ENCODE measurements at places on chromosomes 11 and 22. TPM values are rescaled to one million over a fixed set of nuclear protein-coding genes. Genes with fewer than 3 reads are reported as not detected.

- no peaks in the 10 kb centered on the region for H3K4me1 ChIP-seq
- H3K36me3 ChIP-seq = peaks cover 2% of the 10 kb centered on the region
- H3K27ac ChIP-seq = no peak overlapping the region
- H3K27me3 ChIP-seq = peaks cover 26% of the 10 kb centered on the region
- no peak overlapping the region for H3K4me3 ChIP-seq
These were observed 1.7 kb downstream of the TTLL8 start for GRCh38 chr22:50056214-50056972.

- peaks cover 6% of the 10 kb centered on the region for H3K27me3 ChIP-seq
- no peak for DNase-seq
- H3K4me1 ChIP-seq = no peaks in the 10 kb centered on the region
- H3K4me3 ChIP-seq = no peak overlapping the region
These were observed 9.1 kb upstream of the OR8B8 start for GRCh38 chr11:124454552-124454951.

Gene GNB1L
- 13.9 TPM for total RNA-seq

GRCh38 chr11:115930886-115931547 is 426.8 kb upstream of the CADM1 start:
- H3K4me3 ChIP-seq = no peak overlapping the region
- no peak overlapping the region for H3K27ac ChIP-seq
- no peak for DNase-seq
- H3K4me1 ChIP-seq = peaks cover 11% of the 10 kb centered on the region

DNA sequence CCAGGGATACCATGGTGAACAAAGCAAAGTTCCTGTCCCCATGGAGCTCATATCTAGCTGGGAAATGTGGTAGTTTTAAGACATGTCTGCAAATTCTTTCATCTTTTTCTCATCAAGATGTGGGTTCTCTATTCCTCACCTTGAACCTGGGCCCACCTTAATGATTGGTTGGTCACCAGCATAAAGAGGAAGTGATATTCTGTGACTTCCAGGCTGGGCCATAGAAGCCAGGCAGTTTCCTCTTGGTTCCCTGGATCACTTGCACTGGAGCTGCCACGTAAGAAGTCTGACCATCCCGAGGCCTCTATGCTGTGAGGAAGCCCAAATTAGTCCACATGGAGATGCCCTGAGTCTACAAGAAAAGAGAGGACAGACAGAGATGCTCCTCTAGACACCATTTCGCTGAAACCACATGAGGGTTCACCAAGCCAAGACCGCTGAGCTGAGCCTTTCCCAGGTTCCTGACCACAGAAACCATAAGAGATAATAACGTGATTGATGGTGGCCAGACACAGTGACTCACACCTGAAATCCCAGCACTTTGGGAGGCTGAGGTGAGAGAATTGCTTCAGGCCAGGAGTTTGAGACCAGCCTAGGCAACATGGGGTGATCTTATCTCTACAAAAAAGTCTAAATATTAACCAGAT is 119.5 kb upstream of the ISX start:
- no peaks in the 10 kb centered on the region for H3K27me3 ChIP-seq
- no peaks in the 10 kb centered on the region for H3K4me1 ChIP-seq
- no peak overlapping the region for H3K27ac ChIP-seq
- H3K4me3 ChIP-seq = no peak overlapping the region

- H3K36me3 ChIP-seq = no peaks in the 10 kb centered on the region
- H3K4me1 ChIP-seq = no peaks in the 10 kb centered on the region
- no peak overlapping the region for H3K4me3 ChIP-seq
- H3K27ac ChIP-seq = no peak overlapping the region
- no peak for DNase-seq
These were observed 7.8 kb upstream of the MMP3 start for GRCh38 chr11:102850973-102851745.

- no peaks in the 10 kb centered on the region for H3K36me3 ChIP-seq
- H3K27ac ChIP-seq = no peak overlapping the region
- no peak for DNase-seq
- no peak overlapping the region for H3K4me3 ChIP-seq
- no peaks in the 10 kb centered on the region for H3K27me3 ChIP-seq
- H3K4me1 ChIP-seq = no peaks in the 10 kb centered on the region
These were observed 60.6 kb upstream of the PPP6R3 start for GRCh38 chr11:68399916-68400315.

DNA sequence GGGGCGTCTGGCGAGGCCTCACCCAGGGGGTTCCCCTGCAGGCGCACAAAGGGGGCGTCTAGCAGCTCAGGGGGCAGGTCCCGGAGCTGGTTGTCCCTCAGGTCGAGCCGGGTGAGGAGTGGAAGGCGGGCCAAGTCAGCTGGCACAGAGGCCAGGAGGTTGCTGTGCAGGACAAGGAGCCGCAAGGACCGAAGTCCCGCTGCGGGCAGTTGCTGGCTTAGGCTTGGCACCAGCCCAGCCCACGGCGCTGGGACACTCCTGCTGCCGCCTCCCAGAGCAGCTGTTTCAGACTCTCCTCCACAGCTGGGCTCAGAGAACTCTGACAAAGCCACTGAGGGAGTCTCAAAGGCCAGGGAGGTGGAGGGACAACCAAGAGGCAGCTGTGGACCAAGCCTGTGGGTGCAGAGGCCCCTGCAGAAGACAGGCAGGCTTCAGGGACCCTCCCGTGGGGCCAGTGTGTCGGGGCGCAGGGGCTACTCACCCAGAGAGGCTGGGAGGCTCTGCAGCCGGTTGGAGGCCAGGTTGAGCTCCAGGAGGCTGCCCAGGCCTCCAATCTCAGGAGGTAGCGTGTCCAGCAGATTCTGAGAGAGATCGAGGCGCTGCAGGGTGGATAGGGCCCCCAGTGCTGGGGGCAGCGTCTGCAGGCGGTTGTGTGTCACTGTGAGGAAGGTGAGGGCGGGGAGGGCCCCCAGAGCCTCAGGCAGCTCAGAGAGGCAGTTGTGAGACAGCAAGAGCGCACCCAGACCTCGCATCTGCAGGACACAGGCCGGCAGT is 2.2 kb downstream of the PIDD1 start:
- peak overlapping the region; percentile 53 for H3K4me3 ChIP-seq
- H3K27me3 ChIP-seq = no peaks in the 10 kb centered on the region
- H3K36me3 ChIP-seq = peaks cover 2% of the 10 kb centered on the region
- DNase-seq = no peak

Gene OR4A16
- not detected for total RNA-seq

Gene CHRM1
- total RNA-seq = not detected

DNA sequence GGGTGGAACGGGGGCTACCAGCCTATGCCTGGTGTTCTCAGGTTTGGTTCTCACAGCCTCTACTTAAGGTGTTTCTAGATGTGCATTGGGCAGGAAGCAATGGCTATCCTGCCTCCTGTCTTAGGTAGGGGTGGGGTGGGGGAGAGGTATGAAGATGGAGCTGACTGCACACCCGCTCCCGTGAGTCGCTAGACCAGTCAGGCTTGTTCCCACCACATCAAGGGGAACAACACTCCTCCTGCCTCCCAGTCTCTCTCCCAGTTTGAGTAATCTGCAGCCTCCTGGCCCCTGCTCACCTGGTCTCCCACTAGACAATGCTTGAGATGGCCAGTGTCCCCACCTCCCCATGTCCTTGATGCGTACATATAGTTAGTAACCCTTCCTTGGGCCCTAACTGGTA is 79.3 kb upstream of the TENM4 start:
- no peak overlapping the region for H3K4me3 ChIP-seq
- no peaks in the 10 kb centered on the region for H3K4me1 ChIP-seq

DNA sequence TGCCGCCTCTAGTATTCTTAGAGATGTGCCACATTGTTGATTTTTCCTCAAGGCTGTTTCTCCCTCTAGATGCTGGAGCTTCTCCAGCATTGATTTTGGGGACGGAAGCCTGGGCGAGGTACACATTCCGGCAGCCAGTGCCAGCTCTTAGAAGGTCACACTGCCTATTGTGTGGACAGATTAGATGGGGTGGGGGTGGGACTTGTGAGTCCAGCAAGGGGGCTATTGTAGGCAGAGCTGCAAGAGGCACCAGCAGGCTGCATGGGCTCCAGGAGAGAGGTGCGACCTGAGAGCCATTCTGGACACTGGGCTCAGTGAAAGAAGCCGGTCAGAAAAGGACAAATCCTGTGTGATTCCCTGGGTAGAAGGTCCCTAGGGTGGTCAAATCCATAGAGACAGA is 12.4 kb downstream of the C11orf21 start:
- H3K4me1 ChIP-seq = peaks cover 15% of the 10 kb centered on the region
- no peak overlapping the region for H3K4me3 ChIP-seq
- H3K27ac ChIP-seq = no peak overlapping the region
- no peak for DNase-seq

Gene RIC3
- total RNA-seq = 17.2 TPM

- no peaks in the 10 kb centered on the region for H3K27me3 ChIP-seq
- DNase-seq = no peak
- H3K4me3 ChIP-seq = no peak overlapping the region
- no peak overlapping the region for H3K27ac ChIP-seq
- H3K4me1 ChIP-seq = no peaks in the 10 kb centered on the region
- no peaks in the 10 kb centered on the region for H3K36me3 ChIP-seq
These were observed 41.7 kb downstream of the EXPH5 start for GRCh38 chr11:108551651-108552462.

DNA sequence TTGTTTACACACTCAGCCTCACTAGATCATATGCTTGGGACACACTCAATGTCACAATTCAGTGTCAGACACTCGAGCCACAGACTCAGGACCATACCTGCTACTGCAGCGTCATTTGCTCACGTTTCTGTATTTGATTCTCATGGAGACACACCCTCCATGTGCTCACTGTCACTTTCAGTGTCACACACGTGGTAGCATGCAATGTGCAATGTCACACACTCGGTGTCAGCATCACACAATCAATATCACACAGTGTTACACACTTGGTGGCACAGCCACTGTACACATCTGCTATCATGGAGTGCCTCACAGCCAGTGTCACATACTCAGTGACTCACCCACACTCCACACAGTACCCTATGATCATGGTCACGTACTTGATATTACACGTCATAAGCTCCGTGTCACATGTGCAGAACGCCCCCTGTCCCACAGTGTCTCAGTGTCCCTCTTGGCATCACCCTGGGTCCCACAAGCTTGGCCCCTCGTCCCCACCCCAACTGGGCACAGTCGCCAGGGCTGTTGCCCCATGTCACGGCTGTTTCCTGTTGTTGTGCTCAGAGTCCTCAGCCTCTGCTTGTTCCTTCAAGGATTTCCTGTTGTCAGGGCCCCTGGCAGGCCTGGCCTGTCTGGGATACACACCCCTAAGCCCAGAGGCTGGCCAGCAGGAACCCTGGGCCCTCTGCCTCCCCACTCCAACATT is 49.6 kb downstream of the PDE2A start:
- H3K4me3 ChIP-seq = no peak overlapping the region
- peaks cover 11% of the 10 kb centered on the region for H3K4me1 ChIP-seq
- peaks cover 12% of the 10 kb centered on the region for H3K27me3 ChIP-seq
- no peak overlapping the region for H3K27ac ChIP-seq
- H3K36me3 ChIP-seq = no peaks in the 10 kb centered on the region
- DNase-seq = no peak

Gene RTN4RL2
- total RNA-seq = 1.1 TPM

DNA sequence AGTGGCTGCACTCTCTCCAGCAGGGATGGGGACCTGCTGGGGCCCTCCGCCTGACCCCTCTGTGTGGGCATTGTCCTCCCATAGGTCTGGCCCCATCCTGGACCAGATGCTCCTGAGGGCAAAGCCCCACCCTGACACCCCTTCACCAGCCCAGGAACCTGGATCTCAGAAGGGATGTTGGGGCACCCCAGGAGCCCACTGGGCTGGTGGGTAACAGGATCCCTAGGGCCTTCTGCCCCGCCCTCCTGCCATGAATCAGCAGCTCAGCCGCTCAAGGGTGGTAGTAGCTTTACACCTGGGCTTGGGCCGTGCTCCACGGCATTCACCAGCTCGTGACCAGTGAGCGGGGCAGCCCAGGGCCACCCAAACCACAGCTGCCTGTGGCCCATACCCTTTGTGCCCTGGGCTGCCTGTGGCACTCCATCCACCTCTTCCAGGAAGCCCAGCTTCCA is 1.0 kb upstream of the MAPK12 start:
- H3K4me3 ChIP-seq = peak overlapping the region; percentile 72
- peaks cover 11% of the 10 kb centered on the region for H3K27me3 ChIP-seq
- no peak overlapping the region for H3K27ac ChIP-seq

Gene ADAMTS15
- 0.05 TPM for total RNA-seq

Gene OR52N4
- 2.4 TPM for total RNA-seq

GRCh38 chr11:96154802-96155520 is 188.0 kb downstream of the MAML2 start:
- no peaks in the 10 kb centered on the region for H3K36me3 ChIP-seq
- H3K4me1 ChIP-seq = peaks cover 55% of the 10 kb centered on the region
- no peak for DNase-seq

DNA sequence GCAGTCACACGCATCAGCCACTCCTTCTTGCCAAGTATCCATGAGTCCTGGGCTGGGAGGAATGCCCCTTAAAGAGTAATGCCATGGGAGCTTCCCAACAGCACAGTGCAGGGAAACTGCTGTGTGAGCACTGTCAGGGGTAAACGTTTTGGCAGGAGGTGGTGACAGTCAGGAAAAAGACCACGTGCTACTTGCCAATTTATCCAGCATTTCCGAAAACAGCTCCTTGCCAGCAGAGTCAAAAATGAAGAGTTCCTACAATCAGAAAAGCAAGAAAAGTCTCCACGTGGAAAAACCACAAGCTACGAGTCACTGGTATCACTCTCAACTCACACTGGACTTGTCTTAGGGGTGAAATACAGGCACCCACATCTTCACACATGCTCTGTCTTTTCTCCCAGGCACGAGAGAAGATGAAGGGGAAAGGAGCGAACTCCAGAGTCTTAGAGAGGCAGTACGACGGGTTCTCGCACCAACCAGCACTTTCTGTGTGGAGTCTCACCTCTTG is 9.9 kb downstream of the IFT27 start:
- no peak overlapping the region for H3K27ac ChIP-seq
- DNase-seq = no peak
- no peaks in the 10 kb centered on the region for H3K36me3 ChIP-seq
- H3K4me1 ChIP-seq = no peaks in the 10 kb centered on the region

- DNase-seq = peak; percentile 23
- H3K36me3 ChIP-seq = peaks cover 15% of the 10 kb centered on the region
- H3K27ac ChIP-seq = peak overlapping the region; percentile 87
- H3K27me3 ChIP-seq = no peaks in the 10 kb centered on the region
- H3K4me3 ChIP-seq = peak overlapping the region; percentile 50
- H3K4me1 ChIP-seq = peaks cover 36% of the 10 kb centered on the region
These were observed 48.7 kb upstream of the TNRC6B start for GRCh38 chr22:40128989-40129388.

- H3K27me3 ChIP-seq = no peaks in the 10 kb centered on the region
- no peaks in the 10 kb centered on the region for H3K4me1 ChIP-seq
- peak overlapping the region; percentile 64 for H3K4me3 ChIP-seq
- DNase-seq = no peak
- no peaks in the 10 kb centered on the region for H3K36me3 ChIP-seq
- H3K27ac ChIP-seq = no peak overlapping the region
These were observed 49.2 kb downstream of the CNTN5 start for GRCh38 chr11:99069856-99070444.

Measured in activated T-cell treated with anti-CD3 and anti-CD28 coated beads, Interleukin-2, amount 50 U/mL, for 72 hours (primary cell).